Endothelial cell of umbilical vein (primary cell): ENCODE measurements at places on chromosomes 1 and 21.

GRCh38 chr1:156920233-156921052, at the start of gene LRRC71:
Gene LRRC71 (plus strand): TSS chr1:156920632. CDS start chr1:156920804, 172 bp downstream.
- peak; percentile 77 for DNase-seq

DNA sequence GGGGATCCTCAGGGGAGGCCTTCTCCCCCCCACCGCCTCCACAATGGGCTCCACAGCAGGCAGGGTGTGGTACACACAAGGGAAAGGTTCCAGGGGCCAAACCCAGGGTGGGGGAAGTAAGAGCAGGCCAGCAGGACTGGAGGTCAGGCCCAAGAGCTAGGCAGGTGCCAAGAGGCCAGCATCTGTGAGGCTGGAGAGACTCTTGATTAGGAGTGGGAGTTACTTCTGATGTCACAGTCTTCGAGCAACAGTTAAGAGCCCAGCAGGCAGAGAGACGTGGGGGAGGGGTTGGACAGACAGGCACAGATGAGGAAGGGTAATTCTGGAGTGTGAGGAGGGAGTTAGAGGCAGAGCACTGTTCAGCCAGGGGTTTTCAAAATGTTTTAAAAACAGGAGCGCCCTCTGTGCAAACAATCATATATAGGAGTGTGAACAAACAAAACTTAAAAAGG, 55.8 kb downstream of the SLC9A1 start:
- no peak for DNase-seq

DNA sequence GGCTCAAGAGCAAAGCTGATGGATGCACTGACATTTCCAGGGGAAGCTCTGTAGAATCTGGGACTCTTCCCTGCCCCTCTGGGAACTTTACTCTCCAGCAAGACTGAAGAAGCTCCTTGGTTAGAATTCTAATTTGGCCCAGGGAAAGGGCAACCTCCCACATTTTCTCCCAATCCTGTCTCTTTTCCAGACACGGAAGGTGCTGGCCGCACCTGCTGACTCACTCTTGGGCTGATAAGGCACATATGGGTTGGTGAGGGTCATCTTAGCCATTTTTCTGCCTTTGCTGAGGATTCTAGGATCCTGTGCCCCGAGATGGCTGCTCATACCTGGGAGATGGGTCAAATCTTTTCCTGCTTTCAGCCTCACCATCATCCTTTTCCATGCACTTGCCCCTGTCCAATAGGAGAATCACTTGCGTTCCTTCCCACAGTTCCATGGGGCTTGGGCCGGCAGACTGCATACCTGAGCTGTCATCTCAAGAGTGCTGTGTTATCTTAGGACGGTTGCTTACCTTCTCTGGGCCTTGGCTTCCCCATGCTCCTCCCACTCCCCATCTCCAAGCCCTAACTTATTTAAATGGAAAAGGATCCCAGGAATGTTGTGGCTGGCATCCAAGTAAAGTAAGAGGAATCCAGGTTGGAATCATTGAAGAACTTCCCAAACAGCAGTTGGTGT, 1.3 kb downstream of the TINAGL1 start:
- DNase-seq = peak; percentile 58

- DNase-seq = no peak
Measured at GRCh38 chr1:36851087-36851486, 183.2 kb downstream of the GRIK3 start.

DNA sequence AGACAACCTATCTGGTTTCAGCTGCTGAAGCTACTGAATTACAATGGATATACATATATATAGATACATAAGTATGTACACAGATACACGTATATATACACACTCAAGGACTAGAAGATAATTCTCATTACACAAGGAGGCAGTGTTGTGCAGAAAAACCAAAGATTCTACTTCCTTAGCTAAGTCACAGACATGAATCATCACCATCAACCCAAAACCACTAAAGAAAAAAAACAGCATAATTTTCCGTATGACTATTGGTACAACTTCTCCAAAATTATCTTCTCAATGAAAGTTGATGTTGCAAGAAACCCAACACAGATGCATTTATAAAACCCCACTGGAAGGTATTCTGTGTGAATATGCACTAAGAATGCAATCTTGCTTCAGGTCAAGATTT, 36.8 kb upstream of the RPF1 start:
- peak; percentile 89 for DNase-seq

DNA sequence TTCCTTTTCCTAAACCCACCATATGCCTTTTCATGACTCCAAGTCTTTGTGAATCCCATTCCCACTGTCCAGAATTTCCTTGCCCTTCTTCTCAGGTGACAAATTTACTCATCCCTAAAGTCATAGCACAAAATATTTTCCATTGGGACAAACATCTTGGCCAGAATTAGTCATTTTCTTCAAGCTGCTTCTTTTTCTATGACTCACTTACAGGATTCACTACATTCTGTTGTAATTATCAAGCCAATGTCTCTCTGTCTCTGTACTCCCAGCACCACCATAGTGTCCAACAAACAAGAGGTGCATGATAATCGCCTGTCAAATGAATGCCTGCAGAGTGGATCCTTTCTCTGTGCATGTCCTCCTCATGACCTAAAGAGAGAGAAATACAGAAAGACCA, 37.8 kb downstream of the SGIP1 start:
- no peak for DNase-seq

DNA sequence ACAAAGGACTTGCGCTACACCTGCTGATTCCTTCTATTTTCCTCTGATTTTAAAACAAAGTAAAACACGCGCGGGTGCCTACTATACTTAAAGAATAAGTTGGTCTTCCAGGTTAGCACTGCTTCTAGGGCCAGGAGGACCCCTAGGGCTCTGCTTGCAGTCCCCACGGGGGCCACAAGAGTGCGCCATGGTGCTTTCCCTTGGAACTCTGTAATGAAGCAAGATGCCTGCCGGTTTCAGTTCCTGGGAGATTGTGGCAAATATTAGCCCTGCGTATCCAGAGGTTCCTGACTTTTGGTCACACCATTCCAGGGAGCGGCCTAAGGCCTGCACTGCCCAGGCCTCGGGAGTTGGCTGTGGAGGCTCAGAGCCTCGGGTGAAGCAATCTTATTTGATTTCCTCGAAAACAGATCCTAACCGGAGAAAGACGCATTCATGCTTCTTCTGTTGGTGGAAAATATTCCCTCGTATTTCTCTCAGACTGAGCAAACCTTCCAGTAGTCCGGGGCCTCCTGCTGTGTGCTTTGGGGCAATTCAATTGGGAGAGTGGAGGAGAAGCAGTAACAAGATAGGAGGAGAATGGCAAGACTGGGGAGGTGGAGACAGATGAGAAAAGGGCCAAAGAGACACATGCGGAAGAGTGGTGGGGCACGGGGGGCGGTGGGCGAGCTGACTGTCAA, 25.3 kb downstream of the ADAM30 start:
- DNase-seq = peak; percentile 72

DNA sequence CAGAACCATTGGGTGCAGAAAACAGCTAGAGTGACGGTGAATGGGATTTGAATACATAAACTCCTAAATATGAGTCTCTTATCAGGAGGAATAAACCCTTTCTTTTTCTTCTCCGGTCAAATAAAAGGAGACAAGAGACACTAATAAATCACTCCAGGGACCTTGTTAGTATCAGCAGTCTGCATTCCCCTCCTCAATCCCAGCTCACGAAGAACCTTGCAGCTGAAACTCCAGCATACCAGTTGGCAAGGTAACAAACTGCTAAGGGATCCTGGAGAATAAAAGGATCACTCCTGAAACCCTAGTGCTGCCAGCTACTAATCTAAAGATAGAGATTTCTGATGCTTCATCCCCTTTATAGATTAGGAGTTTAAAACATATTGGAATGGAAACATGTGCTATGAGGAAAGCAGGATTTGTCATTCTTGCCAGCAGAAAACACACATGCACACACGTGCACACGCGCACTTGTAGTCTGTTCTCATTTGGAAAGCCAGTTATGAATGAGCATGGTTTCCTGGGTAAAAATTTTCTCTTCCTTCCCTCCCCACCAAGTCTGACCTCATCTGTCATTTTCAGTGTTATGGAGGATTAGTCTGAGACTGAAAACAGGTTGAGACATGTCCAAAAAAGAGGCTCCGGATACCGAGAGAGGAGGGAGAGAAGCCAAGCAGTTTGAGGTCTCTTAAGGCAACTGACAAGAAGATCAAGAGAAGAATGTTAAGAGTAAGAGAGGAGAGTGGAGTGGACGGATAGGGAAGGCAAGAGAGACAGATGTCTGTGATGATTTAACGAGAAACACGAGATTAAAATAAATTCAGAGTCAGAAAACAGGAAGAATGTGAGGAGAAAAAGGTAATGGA, 10.9 kb downstream of the IER5 start:
- DNase-seq = peak; percentile 60

GRCh38 chr1:238248356-238248755, 357.6 kb upstream of the ZP4 start:
- DNase-seq = no peak

GRCh38 chr1:171769754-171770153, 11.7 kb upstream of the METTL13 start:
- DNase-seq = no peak

- DNase-seq = no peak
Measured at GRCh38 chr1:228293393-228293792, 85.5 kb downstream of the OBSCN start.

GRCh38 chr21:45004059-45004422, 64.2 kb downstream of the SLX9 start:
- no peak for DNase-seq

DNA sequence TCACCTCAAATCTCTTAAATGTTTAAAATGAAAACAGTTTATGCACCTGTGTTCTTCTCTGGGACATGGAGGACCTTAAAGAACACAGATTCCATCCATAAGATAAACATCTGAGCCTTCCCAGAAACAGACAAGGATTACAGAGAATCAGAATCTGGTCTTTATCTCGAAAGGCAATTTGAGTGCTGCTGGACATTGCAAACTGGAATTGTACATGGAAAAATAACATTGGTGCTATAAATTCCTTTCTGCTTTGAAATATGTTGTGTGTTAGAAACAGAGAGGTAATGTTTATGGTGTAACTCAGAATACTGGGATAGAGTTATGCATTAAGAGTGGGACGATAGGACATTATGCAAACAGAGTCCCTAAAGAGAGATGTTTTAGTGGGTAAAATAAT, 6.6 kb upstream of the DDR2 start:
- DNase-seq = no peak

- DNase-seq = no peak
Measured at GRCh38 chr1:112714313-112715263, 544 bp downstream of the PPM1J start.

DNA sequence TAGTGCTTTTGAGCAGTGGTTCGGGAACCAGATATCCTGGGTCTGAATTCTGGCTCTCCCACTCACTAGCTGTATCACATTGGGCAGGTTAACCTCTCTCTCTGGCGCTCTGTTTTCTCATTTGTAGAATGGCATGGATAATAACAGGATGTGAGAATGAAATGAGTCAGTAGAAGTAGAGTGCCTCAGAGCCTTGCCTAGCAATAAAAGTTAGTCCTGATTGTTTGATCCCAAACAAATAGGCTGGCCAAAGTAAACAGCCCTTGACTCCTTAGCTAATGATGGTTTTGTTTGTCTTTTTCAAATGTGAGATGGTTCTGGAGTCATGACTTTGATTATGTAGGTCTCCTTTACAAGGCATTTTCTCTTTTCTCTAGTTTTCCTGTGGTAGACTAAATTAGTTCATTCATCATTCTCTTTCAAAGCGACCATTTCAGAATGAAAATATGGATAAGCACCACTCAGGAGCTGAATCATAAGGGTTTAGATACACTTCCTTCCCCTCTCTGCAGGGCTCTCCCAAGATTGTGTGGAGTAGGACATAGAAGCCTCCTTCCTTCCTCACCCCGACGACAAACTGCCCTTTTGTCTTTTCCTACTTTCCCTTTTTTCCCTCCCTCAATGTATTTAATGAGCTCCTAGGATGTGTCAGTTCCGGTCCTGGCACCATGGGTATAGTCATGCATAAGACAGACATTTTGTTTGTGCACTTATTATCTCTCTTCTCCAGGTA, 23.1 kb downstream of the KIAA0040 start:
- peak; percentile 94 for DNase-seq

DNA sequence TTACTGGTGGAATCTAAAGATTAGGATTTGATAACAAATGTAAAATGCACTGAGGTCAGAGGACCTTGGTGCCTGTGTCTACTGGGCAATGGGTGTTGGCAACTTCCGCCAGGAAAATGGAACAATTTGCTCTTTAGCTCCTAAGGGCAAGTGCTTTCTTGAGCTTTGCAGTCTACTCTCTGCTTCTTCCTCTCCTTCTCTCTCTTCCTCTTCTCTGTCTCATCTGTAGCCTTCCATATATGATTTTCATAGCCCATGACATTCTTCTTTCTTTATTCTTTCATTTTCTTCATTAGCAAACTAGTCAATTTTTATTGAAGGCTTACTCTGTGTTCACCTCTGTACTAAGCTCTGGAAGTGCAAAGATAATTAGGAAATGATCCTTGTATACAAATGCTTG, 35.5 kb downstream of the OVGP1 start:
- no peak for DNase-seq

DNA sequence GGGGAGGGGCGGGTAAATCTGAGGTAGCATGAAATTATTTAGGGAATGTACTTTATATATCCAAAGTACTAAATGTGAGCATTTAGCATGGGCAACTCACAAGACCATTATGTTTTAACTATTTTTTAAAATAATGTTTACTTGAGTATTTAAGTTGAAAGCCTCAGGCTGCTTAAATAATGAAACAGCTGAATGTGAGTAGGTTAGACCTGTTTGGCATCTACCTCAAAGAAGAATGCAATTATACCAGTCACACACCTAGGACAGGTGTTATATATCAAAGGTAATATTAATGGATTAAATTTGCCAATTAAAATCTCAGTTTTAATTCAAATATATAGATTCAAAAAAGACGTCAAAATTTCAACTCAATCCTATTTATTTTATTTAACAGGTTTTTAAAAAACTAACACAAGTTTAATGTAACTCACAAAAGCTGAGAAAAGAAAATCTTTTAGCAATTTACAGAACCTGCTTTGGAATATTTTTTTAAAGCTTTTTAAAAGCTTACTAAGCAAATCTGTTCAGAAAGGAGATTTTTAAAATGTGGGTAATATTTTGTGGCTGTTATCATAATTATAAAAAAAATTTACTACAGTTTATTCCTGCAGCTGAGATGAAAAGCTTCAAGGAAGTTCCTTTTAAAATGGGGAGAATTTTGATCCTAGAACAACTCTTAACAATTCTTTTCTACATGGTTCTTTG, 104.6 kb upstream of the LBR start:
- no peak for DNase-seq

DNA sequence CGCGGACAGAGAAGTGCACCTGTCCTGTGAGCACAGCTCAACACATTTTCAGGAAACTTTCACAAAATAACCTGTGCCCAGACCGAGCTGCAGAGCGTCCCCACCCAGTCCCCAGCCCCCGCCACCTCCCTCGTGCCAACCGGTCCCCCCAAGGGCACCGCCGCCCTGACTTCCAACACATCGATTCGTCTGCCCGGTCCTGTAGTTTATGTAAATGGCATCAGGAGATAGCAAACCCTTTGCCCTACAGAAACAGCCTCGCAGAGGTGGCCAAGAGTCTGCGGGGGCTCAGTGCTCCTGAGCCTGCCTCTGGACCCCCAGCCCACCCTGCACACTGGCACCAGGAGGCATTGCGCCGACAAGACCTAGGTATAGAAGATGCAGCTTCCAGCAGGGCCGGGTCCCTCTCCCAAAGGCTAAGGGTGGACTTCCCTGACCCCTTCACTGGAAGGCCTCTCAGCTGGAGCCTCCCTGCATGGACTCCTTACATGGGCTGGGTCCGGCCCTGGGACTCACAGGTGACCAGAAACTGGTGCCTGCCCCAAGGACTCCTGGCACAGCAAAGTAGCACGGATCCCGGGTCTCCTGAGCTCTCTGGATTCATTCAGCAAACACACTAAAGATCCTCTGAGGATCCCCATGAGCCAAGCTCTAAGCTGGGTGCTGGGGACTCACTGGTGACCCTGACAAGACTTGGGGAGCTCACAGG, 6.6 kb upstream of the PLEKHG5 start:
- DNase-seq = no peak
